Endothelial cell of coronary artery (primary cell): ENCODE measurements at places on chromosomes 6 and 20. TPM values are rescaled to one million over a fixed set of nuclear protein-coding genes. Genes with fewer than 3 reads are reported as not detected.

Gene CRISP2
- not detected in 2 replicates for total RNA-seq

Gene CD24
- total RNA-seq: 0.38 and 2.7 TPM in 2 replicates

Gene TRIM31
- total RNA-seq: not detected in 2 replicates

Gene ANKRD6
- total RNA-seq: 3.6 and 3.9 TPM in 2 replicates

Gene METTL24
- total RNA-seq: not detected in 2 replicates
